ENCODE measurements at places on chromosomes 6 and 20.
A peak's percentile ranks its signal among the peaks of the same experiment; 100 is the strongest.

DNA sequence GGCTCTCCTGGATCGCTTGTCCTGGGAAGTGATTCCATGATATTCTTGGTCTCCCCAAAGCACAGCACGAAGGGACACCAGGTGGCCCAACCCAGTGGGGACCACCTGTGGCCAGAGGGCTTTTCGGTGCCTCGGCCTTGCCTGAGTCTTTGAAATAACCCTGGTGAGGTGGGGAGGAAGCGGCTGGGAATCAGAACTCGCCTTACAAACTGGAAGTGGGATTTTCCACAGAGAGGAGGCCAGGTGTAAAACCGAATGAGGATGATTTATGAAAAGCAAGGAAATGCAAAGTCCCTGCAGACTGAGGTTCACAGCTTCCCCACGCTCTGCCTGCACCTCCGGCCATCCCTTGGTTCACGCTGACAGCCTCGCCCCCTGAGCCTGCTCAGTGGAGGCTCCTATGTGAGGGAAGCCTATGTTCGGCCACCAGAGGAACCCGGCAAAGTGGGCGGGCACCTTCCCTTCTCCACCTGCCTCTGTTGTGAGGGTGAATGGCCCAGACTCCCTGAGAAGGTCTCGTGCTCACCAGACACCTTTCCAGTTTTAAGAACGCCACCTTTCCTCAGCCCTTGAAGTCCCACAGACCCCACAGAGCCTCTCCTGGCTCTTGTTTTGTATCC, 133.8 kb upstream of the CST7 start:
- no peak overlapping the region for H3K27ac ChIP-seq
- no peak for DNase-seq
- peaks cover 3% of the 10 kb centered on the region for H3K27me3 ChIP-seq
- H3K4me3 ChIP-seq = no peak overlapping the region

DNA sequence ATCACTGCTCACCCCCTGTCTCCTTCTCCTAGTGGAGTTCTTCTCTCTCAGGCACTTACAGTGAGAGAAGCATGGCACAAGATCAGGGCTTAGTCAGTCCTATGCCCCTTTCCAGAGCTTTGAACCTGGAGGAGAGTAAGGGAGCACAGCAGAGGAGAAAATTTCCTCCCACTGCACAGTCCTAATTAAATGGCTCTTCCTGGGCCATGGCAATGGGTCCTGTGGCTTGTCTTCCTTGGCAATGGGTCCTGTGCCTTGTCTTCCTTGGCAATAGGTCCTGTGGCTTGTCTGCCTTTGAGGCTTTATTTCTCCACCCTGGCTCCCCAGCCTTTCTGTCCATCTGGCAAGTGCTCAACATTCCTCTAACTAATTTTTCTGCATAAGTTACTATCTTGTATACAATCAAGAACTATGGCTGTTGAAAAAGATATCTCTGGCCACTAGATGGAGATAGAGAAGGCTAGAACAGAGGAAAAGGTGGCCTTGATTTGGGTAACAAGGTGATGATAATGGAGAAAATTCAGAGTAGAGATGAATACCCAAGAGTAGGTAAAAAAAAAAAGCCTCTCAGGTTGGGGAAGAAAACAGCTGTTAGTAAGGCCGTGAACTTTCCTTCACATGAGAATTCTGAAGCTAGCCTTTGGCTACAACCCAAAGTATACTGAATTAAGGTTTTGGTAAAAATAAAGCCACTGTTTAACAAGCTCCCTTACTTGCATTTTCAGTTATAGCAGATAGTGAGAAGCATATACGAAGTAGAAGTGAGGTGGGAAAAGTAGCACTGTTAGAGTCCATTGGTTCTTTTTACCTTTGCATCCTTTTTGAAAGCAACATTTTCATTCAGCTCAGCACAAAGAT, 504.9 kb downstream of the DOK5 start:
- H3K4me3 ChIP-seq = no peak overlapping the region
- DNase-seq = peak; percentile 8
- H3K36me3 ChIP-seq = no peaks in the 10 kb centered on the region
- no peak overlapping the region for H3K27ac ChIP-seq
- H3K27me3 ChIP-seq = no peaks in the 10 kb centered on the region

GRCh38 chr6:144278659-144279314, 6.3 kb upstream of the UTRN start:
- no peak overlapping the region for H3K27ac ChIP-seq
- H3K4me3 ChIP-seq = no peak overlapping the region
- peaks cover 5% of the 10 kb centered on the region for H3K4me1 ChIP-seq
- no peaks in the 10 kb centered on the region for H3K27me3 ChIP-seq
- DNase-seq = no peak

DNA sequence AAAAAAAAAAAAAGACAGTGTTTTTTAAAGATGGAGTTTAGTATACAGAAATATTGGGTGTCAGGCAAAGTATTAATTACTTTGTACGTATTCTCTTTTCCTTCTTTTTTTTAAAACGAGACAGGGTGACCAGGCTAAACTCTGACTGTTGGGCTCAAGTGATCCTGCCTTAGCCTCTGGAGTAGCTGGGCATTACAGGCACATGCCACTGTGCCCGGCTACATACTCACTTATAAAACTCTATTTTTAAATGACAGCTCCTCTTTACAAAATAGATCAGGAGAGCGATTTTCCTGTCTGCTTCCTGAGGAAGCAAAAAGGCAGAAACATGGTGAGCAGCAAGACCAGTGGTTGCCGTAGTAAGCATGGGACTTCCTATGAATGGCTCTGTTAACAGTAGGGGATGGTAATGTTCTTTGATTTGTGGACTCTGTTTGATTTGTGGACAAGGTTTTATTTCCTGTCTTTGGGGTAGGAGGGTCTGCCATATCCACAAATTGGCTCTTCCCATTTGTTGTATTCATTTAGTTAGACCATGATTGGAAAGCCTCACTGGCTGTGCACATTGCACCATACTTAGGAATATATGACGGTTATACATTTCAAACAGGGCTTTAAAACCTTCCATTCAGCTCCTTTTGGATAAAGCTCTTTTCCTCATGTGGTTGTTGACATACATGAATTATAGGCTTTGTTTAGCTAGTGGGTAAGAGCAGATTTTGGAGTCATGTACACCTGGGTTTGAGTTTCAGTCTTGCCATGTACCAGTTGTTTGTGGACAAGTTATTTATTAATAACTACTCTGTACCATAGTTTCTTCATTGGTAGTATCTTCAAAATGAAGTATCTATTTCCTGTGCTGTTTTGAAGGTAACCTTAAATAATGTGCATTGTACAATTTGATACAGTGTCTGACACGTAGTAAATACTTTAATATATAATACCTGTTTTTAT, 45.1 kb downstream of the PTPRA start:
- no peaks in the 10 kb centered on the region for H3K4me1 ChIP-seq
- H3K36me3 ChIP-seq = peaks cover 17% of the 10 kb centered on the region
- H3K27ac ChIP-seq = no peak overlapping the region
- no peak for DNase-seq

- no peak for DNase-seq
- H3K27ac ChIP-seq = no peak overlapping the region
- peaks cover 73% of the 10 kb centered on the region for H3K27me3 ChIP-seq
- peak overlapping the region; percentile 38 for H3K4me3 ChIP-seq
- no peaks in the 10 kb centered on the region for H3K36me3 ChIP-seq
- H3K4me1 ChIP-seq = peaks cover 10% of the 10 kb centered on the region
Measured at GRCh38 chr20:21510414-21511384, 3.2 kb downstream of the NKX2-2 start.

DNA sequence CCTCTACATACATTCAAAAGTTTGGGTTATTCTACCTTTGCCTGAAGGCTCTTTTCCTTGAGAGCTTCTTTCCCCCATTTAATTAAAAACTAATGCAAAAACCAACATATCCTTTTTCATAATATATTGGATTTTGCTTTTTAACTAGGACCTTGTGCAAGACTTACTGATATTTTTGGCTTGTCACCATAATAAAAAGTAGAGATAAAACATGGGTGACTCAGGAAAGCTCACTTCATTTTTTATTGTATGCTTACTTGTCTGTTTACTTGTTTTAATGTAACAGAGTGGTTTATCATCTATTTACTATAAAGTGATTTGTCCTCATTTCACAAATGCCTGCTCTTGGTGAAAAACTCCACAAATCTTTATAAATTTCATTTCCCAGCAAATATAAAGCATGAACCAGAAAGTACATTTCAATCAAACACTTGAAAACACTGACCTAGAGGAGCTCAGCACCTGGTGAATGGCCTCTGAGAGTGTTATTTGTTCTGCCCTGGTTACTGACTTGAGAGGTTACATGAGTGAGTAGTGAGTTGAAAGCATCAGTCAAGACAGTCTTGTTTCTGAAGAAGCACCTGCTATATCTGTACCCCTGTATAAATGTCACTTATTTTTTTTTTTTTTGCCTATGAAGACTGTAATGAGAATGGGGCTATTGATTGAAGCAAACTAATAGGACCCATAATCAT, 20.8 kb downstream of the ADGRG6 start:
- H3K27ac ChIP-seq = no peak overlapping the region
- no peaks in the 10 kb centered on the region for H3K27me3 ChIP-seq
- no peaks in the 10 kb centered on the region for H3K4me1 ChIP-seq
- no peaks in the 10 kb centered on the region for H3K36me3 ChIP-seq
- no peak for DNase-seq

DNA sequence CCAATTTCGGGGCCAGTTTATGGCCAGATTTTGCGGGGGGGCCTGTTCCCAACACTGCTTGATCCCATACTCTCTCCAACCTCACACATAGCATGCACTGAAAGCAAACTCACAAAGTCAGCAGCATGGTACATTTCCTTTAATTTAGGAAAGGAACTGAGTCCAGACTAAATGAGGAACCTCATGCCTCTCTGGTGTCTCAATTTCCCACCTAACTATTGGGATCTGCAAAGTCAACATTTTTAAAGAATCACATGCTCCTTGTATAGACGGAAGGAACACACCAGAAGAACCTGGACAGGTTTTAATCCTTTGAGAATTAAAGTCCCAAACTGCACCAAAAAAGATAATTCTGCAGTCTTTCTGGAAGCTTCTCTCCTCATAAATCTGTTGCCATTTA, 33.3 kb downstream of the FAM50B start:
- no peak for DNase-seq
- no peak overlapping the region for H3K27ac ChIP-seq
- H3K4me3 ChIP-seq = no peak overlapping the region
- no peaks in the 10 kb centered on the region for H3K27me3 ChIP-seq
- peaks cover 17% of the 10 kb centered on the region for H3K4me1 ChIP-seq

DNA sequence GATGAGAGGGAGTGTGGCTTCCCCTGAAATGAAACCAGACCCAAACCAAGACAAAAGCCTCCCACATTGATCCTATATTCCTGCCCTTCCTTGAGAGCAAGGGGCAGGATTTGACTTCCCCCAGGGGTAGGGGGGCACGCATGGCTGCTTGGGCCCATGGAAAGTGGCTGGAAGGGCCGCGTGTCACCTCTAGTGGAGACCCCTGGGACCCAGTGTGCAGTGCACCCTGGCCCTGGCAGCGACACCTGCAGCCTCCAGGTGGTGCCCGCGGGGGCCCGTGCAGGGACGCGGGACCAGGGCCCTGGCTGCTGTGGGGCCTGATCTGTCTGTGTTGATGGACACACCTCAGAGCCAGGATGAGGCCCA, 18.0 kb upstream of the SLCO4A1 start:
- peaks cover 16% of the 10 kb centered on the region for H3K4me1 ChIP-seq
- no peak overlapping the region for H3K4me3 ChIP-seq
- H3K27me3 ChIP-seq = no peaks in the 10 kb centered on the region
- H3K36me3 ChIP-seq = no peaks in the 10 kb centered on the region

DNA sequence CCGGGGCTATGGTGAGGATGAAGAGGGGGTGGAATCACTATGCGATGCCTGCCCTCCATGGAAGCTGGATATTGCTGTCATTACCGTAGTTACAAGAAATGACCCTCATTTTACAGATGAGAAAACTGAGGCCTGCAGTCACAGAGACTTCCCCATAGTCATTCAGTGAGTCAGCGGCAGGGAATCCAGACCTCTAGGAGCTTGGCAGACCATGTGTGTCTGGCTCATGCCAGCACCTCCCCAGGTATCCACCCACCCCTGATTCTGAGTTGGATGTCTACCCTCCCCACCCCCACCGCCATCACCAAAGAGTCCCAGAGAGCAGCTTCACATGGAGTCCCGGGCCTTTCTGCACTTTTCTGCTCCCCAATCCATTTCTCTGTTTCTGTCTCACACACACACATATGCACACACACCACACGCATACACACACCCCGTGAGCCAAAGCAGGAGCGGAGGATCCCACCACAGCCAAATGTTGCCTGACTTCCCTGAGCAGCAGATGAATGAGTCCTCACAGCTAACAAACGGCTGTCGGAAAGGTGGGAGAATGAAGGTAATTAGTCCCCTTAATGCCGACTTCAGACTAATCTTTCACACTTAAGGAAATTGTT, 24.8 kb downstream of the CDH22 start:
- DNase-seq = no peak
- H3K27ac ChIP-seq = no peak overlapping the region
- H3K36me3 ChIP-seq = no peaks in the 10 kb centered on the region
- H3K27me3 ChIP-seq = peaks cover 78% of the 10 kb centered on the region
- H3K4me3 ChIP-seq = no peak overlapping the region

DNA sequence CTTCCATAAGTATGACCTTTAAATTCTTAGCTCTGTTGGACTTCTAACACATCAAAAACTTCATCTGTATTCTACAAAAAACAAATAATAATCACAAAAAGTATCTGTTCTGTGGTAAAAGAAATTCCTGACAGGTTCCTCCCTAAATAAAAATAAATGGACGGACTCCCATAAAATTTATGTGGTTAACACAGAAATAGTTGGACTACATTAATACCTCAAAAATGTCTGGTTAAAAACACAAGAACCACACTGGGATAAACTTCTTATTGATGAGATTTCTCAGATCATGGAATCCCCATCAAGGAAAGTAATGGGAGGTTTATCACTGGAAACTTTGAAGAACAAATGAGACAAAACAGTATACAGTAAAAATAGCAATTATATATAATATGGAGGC, 172.4 kb downstream of the MOXD1 start:
- no peak for DNase-seq
- no peak overlapping the region for H3K27ac ChIP-seq
- no peaks in the 10 kb centered on the region for H3K36me3 ChIP-seq
- H3K4me3 ChIP-seq = no peak overlapping the region

DNA sequence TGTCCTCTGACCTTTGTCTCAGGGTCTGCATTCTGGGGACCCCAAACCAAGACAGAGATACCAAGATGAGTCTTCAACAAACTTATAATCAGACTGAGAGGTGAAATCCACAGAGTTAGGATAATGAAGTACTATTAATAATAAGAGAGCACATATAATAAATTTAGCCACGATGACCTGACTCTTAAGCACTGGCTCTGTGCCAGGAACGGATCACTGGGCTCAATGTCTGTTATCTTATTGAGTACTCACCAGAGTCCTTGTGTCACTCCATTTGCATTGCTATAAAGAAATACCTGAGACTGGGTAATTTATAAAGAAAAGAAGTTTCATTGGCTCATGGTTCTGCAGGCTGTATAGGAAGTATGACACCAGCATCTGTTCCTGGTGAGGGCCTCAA, 18.9 kb upstream of the ITPR3 start:
- no peak for DNase-seq
- H3K4me1 ChIP-seq = peaks cover 7% of the 10 kb centered on the region
- no peak overlapping the region for H3K4me3 ChIP-seq
- H3K27me3 ChIP-seq = no peaks in the 10 kb centered on the region

GRCh38 chr6:6843777-6844176, 255.3 kb downstream of the LY86 start:
- DNase-seq = no peak
- H3K27ac ChIP-seq = no peak overlapping the region
- no peak overlapping the region for H3K4me3 ChIP-seq
- no peaks in the 10 kb centered on the region for H3K27me3 ChIP-seq

- DNase-seq = no peak
- no peak overlapping the region for H3K27ac ChIP-seq
- H3K36me3 ChIP-seq = no peaks in the 10 kb centered on the region
Measured at GRCh38 chr6:39881851-39882530, 52.3 kb downstream of the MOCS1 start.

Measured in neuronal stem cell (in vitro differentiated cells).